ENCODE measurements at places on chromosomes 6 and 20. TPM values are rescaled to one million over a fixed set of nuclear protein-coding genes. Genes with fewer than 3 reads are reported as not detected.

DNA sequence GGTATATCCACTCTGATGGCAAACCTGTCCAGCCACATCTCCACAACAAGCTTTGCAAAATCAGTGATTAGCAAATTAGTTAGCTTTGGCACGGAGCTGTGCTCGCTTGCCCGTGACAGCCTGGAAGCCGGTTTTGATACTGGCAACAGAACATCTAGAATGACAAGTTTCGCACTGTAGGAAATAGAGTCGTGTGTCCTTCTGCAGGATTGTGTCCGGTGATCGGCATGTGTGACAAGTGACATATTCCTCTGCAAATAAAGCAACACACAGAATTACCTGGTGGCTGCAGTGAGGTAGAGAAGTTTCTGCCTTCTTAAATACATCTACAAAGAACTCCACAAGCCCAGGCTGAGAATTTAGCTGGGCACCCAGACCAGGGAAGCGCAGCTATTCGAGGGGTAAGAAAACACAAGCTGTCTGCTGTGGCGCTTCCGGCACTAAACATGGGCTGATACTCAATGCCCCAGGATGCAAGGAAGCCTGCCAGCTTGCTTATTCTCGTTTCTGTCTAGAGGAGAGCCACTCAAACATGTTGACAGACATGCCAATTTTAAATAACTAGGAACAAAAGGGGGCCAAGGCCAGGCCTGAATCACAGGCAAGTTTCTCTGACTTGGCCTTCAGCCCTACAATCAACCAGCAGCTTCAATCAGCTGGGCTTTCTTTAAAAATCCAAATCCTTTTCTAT, 22.2 kb downstream of the EIF2S2 start:
- DNase-seq, result no peak

GRCh38 chr20:4147319-4147718, 132.0 kb upstream of the RNF24 start:
- DNase-seq, result peak; percentile 41

DNA sequence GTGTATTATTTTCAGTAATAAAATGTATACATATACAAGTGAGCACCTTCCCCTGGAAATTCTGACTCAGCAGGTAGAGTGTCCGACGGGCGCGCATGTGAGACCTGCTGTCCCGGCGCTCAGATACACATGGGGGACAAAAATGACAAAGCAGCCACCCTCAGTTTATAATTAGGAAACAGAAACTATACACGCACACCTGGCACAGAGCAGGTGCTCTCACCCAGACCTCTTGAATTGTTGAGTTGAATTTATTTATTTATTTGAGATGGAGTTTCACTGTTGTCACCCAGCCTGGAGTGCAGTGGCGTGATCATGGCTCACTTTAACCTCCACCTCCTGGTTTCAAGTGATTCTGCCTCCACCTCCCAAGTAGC, 180.4 kb downstream of the ZDHHC14 start:
- no peak for DNase-seq

- no peak for DNase-seq
Measured at GRCh38 chr6:116714296-116714695, 33.3 kb downstream of the KPNA5 start.

- no peak for DNase-seq
Measured at GRCh38 chr6:91141346-91141745, 554.5 kb upstream of the MAP3K7 start.

NFATC2 gene
- not detected for total RNA-seq

GATA5 gene
- total RNA-seq, result not detected

FAM217A gene
- total RNA-seq, result not detected

CRIP3 gene
- total RNA-seq, result not detected

ZSCAN23 gene
- total RNA-seq, result 2.4 TPM

PPP1R16B gene
- total RNA-seq, result 0.26 TPM

DNA sequence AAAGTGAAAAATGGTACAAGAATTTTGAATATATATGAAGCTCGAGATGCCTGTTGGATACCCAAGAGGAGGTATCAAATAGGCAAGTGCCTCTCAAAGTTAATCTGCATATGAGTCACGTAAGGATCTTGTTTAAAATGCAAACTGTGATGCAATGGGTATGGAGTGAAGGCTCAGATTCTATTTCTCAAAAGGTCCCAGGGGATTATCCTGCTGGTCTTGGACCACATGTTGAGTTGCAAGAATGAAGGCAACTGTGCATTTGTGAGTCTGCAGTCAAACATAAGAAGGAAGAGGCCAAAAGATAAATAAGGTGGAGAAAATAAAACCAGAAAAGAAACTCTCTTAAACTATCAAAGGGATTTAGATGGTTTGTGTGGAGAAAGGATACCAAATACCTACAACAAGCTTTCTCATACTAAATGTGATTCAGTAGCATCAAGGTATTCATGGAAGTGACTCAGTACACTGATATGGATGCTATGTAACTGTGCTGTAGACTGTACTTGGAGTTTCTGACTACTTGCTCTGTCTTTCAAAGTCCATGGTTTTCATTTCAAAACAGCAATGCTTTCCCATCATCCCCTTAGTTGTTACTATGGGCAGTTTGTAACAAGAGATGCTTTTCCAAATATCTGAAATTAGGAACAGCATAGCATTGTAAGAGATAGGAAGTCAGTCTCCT, 106.3 kb downstream of the GFRAL start:
- peak; percentile 68 for DNase-seq

DNA sequence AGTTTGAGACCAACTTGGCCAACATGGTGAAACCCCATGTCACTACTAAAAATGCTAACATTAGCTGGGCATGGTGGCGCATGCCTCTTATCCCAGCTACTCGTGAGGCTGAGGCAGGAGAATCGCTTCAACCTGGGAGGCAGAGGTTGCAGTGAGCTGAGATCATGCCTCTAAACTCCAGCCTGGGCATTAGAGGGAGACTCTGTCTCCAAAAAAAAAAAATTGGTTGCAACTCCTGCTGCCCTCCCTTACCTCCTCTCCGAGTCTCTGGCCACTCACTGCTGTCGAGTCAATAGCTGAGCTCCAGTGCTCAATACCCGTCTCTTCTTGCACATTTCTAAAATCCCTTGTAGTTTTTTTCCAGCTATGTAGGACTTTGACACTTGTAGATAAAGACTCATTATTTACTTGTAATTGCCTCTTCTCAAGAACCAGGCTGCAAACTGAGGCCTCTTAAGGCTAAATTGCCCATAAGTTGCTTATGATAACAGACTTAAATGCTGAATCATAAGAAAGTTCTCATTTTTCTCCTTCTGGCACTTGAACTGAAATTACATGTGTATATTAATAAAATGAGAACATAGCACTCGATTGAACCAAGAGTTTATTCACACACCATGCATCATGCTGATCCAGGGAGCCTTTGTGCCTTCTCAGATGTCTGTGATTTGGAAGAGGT, 13.8 kb downstream of the HECA start:
- DNase-seq, result no peak

GRCh38 chr6:13486679-13487121, 700 bp downstream of the GFOD1 start:
- DNase-seq, result peak; percentile 44

GRCh38 chr6:149209871-149210775, 107.4 kb upstream of the TAB2 start:
- peak; percentile 30 for DNase-seq

MEP1A gene
- not detected for total RNA-seq

GRCh38 chr20:1935696-1936366, 40.6 kb downstream of the SIRPA start:
- no peak for DNase-seq

DNA sequence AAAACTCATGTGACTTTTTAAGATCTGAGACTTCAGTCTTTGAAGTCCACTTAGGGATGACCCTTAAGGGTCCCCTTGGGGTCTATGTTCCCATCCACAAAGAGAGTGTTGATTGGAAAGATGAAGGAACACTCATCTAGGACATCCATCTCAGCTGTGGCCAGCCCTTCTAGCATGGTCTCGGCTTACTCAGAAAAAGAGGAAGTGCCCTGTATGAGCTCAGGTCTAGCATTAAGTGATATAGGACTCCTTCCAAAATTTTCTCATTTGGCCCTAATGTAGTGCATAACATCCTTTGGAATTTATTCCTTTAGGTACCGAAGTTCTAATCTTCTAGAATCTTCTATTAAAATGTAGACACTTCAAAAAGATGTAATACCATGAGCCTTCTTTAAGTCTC, 77.4 kb downstream of the NDUFAF5 start:
- DNase-seq, result no peak

MAS1 gene
- total RNA-seq, result not detected

GRCh38 chr6:94372229-94372628, 952.9 kb upstream of the EPHA7 start:
- DNase-seq, result no peak

DNA sequence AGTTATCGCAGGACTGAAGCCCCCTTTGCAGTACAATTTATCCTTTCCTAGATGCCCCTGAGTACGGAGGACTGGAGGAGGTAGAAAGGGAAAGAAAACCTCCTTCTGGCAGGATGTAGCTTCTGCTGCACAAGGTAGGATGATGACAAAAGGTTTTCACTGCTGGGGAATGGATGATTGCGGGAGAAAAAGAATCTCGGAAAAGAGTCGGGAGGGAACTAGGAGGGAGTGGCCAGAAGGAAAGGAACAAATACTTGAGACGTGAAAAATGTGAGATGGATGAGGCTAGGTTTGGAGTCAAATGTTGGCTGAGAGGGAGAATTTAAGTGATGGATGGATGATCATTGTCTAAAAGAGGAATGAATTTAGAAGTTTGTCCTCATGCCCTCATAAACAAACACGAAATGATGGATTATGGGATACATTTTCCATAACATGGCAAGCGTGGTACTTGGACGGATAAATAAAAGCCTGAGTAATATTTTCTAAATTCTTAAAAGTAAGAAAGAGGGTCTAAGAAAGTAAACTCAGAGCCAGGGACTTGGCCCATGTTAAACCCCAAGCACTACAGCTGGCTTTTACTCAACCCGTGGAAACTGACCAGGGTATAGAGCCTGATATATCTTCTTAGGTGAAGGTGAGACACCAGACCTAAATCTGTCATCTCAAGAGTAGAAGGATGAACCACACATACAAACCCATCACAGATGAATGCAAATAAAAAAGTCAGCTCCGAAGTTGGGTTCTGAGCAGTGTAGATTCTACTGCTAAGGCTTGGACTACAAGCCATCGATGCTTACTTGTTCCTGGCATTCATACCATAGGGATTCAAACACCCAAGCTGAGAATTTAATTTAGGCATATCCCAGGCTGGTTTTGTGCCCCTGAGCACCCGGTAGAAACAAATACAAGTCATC, 72.4 kb downstream of the HFE start:
- DNase-seq, result peak; percentile 41

DNA sequence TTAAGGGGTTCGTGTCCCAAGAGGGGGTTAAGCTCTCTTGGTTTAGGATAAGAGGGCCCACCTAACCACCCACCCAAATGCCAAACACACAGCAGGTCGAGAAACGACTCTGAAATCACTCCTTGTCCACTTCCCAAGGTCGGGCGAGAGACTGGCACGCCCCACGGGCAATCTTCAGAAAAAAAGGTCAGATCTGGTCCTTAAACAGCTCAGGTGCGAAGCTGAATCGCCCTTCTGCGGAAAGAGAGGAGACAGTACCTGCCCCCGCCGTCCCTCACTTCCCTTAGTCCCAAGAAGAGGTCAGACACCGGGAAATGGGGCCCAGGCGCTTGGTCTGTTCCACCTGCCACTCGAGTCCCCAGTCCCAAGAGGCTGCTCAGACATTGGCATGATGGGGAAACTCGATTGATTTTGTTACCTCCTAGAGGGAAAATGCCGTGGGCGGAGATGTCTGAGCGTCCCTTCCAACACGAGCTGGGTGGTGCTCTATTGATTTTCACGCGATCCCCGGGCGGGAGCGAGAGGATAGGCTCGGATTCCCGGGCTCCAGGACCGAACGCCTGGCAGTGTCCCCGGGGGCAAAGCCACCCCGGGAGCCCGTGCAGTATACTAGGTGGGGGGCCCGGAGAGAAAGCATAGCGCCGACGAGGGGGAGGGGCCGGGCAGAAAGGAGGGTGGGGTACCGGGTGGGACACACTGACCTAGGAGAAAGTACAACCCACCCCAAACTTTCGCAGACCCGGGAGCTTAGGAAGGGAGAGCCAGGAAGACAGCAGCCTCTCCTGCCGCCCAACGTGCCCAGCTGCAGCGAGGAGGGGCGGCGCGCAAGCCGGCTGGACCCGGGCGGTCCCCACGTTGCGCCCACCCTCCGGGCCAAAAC, 1.1 kb upstream of the SAMD5 start:
- DNase-seq, result peak; percentile 6

DNA sequence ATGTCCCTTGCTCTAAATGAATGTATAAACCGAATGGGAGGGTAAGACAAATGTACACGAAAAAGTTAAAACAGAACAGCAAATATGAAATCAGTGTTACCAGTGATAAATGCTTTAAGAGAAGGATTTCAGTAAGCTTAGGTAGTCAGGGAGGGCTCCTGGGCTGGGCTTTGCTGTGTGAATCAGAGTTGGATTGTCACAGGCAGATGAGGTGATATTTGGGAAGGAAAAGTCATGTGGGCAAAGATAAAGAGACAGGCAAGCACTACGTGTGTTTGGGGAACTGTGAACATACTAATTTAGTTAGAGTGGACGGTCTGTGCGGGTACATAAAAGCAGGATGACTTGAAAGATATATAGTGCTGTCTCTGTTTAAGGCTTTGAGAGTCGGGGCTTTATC, 114.8 kb downstream of the CRYBG1 start:
- DNase-seq, result peak; percentile 80

DNA sequence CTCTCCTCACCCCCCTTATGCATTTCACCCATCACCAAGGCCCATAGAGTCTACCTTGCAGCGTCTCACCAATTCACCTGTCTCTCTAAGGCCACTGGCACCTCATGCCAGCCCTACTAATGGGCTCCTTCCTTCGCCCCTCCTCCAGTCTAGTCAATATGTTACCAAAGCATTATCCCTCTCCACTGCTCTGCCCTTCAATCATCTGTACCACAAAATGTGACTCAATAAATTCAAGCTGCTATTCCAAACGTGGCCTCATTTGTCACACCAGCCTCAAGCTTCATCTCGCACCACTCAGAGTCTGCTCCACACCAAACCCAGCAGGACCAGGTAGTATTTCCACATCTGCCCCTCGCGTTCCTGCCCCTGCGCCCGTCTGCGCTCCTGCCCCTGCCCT, 21.8 kb upstream of the RPS6KA2 start:
- no peak for DNase-seq

DNA sequence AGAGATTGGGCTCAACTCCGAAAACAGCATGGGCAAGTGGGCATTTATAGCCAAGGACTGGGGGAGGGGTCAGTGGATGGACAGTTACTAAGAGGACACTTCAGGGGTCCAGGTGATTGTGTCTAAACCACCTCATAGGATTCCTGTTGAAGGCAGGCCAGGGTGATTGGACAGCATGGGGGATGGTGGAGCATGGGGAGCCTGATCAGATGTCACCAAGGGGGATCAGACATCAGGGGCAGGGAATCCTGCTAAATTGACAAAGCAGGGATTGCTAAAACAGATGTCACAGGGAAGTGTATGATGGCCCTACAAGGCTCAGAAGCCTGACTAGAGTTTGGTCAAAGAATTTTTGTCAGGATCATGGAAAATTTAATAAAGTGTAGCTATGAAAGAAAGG, 2.4 kb upstream of the PYGB start:
- no peak for DNase-seq

STMND1 gene
- total RNA-seq, result not detected
